Neural crest cell (in vitro differentiated cells): ENCODE measurements at places on chromosomes 4 and X.

GRCh38 chrX:119222932-119223331 lies 13.2 kb upstream of the PGRMC1 start:
- no peak for DNase-seq

- DNase-seq = no peak
These were observed 1040.0 kb downstream of the FAT4 start for GRCh38 chr4:126354784-126355183.

DNA sequence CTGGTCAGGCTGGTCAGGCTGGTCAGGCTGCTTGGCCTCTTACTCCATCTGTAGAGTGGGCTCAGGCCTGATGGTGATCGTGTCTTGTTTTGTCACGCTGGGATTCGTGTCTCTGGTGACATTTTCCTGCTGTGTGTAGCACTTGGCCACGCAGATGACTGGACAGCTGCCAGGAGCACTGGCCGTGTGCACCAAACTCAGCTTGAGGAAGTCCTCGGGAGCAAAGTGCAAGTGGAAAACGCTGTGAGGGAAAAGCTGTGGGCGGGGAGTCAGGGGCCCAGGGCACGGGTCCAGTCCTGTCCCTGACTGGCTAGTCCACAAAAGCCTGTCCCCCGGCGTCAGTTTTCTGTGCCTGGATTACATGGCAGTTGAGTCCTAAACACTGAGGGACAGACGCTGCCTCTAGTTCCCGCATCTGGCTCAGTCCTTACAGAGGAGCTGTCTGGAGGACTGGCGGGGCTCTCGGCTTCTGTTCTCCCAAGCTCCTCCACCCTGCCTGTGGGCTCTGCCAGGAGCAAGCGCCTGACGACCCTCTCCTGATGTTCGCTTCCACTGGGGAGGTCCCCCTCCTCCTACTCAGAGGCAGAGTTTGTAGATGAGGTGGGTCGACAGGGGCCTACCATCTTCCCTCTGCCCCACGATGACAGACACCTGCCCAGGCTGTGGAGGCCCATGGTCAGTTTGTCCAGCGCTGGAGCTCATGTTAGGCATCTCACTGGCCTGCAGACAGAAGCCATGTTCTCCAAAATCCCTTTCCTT lies 35.9 kb upstream of the GRPEL1 start:
- peak; percentile 20 for DNase-seq

- no peak for DNase-seq
These were observed 195.7 kb downstream of the SHROOM3 start for GRCh38 chr4:76630741-76631140.

DNA sequence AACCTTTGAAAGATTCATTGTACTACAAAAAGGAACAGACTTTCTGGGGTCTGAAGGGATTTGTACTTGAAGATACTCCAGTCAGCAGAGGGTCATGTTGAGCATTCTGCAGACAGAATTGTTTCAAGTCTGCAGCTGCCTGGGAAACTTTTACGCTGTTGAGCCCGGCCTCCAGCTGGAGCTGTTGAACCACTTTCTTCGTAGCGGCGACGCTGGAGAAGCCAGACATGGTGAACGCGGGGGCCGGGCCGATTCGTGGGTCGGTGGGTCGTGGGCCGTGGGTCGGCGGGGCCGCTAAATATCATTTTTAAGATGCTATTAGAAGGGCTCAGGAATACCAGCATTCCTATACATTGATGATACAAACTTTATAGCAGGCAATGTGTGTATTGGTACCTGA lies 12.0 kb upstream of the RTL9 start:
- DNase-seq = no peak

GRCh38 chrX:130896802-130897501 lies 6.1 kb downstream of the ENOX2 start:
- DNase-seq = no peak

DNA sequence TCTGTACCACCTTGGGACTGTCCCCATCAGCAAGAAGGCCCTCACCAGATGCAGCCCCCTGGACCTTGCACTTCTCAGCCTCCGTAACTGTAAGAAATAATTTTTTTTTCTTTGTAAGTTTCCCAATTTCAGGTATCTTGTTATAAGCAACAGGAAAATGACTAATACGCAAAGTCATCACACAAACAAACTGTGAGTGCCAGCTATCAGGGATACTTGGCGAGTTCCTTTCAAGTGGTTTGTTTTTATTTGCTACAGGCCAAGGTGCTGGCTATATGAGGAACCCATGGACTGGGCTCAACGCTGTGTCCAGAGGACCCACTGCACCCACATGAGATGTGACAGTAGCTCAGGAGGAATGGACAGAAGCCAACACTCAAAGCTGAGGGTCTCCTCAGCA lies 11.5 kb upstream of the GPM6B start:
- DNase-seq = no peak

DNA sequence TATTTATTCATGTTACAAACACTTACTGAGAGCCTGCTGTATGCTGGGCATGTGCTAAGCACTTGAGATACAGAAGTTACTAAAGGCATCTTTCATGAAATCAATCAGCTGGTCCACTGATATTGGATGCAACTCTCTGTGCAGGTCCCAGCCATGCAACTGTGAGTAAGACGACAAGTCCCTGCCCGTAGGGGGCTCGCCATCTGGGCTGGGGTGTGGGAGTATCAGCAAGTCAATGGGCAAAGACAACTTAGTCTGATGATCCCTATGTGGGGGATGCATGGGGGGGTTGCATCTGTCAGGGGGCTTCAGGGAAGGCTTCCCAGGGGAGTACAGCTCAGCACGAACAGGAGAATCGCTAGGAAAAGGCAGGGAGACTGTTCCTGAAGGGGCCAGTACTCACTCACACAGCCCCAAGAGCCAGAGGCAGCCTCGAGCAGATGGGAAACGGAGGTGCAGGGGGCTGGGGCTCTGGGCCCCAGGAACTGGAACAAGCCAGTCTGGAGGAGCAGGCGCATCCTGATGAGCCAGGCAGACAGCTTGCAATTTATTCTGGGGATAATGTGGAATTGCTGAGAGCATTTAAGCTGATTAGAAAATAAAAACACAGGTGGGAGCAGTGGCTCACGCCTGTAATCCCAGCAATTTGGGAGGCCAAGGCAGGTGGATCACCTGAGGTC lies 40.2 kb downstream of the CRMP1 start:
- DNase-seq = no peak
